ENCODE measurements at places on chromosomes 2 and 18.

GRCh38 chr2:170222298-170222697 lies 44.4 kb downstream of the MYO3B start:
- DNase-seq, result peak; percentile 11

DNA sequence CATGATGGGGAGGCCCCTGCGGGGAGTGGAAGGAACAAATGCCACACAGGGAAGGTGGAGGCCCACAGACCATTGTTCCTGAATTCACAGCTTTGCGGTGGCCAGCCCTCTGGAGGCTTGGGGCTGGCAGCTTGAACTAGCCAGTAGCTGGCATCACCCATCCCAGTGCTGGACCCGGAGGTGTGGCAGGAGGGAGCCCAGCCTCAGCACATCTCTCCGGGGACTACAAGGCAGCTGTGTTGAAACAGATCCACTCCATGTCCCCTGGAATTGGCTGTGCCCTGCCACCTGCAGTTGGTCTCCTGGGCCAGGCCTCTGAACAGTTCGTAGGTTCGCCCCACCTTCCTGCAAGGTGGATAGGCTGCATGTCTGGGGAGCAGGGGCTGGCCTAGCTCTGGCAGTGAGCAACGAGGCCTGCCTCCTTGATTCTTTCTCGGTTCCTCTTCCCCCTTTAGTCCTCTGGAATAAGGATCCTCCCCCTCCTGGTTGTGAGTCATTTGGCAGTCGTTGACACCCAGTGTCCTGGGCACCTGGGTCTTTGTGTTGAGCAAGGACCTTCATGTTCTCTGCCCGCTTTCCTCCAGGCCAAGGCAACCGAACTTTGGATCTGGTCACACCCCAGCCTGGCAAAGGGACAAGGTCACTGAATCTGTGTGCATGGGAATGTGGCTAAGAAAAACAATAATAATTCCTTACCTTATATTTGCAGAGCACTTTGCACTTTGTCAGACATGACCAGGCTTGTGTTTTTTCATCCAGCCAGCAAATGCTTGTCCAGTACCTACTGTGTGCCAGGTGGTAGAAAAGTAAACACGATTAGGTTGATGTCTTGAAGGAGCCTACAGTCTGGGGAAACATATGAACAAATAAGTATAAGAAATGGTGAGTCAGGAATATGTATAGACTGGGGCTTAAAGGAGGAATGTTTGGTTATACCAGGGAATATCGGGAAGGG lies 55.0 kb upstream of the MCFD2 start:
- DNase-seq, result peak; percentile 48

- DNase-seq, result no peak
Measured at GRCh38 chr2:112293636-112294401, 18.4 kb downstream of the ZC3H6 start.

DNA sequence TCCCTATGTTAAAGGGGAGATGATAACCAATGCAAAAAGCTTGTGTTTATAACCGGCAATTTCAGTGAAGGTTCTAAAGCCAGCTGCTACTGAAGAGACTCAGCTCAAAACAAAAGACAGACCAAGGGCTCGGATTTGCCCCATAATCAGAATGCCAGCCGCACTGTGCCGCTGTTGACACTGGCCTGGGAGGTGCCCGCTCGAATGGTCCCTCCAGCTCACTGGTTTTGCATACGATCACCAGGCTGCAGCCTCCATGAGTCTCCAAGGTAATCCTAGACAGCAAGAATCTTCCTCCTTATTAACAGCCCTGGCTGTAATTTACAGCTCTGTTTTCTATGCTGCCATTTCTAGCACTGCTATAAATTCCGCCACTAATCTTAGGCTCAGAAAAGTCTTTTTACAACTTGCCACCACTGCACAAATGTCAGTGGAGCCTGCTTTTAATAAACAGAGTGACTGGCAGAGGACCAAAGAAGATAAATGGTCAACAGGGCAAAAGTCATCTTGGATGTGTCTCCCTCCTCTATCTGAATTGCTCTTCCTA lies 155.7 kb upstream of the SH3BP4 start:
- no peak for DNase-seq

- DNase-seq, result no peak
Measured at GRCh38 chr2:128776461-128777195, 458.0 kb upstream of the HS6ST1 start.

GRCh38 chr2:9397201-9397600 lies 26.1 kb downstream of the ITGB1BP1 start:
- no peak for DNase-seq

GRCh38 chr2:144654523-144654922 lies 134.6 kb upstream of the ZEB2 start:
- DNase-seq, result no peak

GRCh38 chr2:143258126-143258892 lies 129.1 kb downstream of the ARHGAP15 start:
- DNase-seq, result no peak

GRCh38 chr2:133477616-133477990 lies 90.7 kb downstream of the NCKAP5 start:
- peak; percentile 14 for DNase-seq

- DNase-seq, result no peak
Measured at GRCh38 chr2:15786901-15787300, 153.4 kb upstream of the MYCN start.

- peak; percentile 91 for DNase-seq
Measured at GRCh38 chr2:37711308-37711731, 39.9 kb upstream of the CDC42EP3 start.

- DNase-seq, result peak; percentile 11
Measured at GRCh38 chr2:58896638-58897037, 655.5 kb upstream of the FANCL start.

GRCh38 chr2:141501752-141502151 lies 629.1 kb downstream of the LRP1B start:
- DNase-seq, result no peak

DNA sequence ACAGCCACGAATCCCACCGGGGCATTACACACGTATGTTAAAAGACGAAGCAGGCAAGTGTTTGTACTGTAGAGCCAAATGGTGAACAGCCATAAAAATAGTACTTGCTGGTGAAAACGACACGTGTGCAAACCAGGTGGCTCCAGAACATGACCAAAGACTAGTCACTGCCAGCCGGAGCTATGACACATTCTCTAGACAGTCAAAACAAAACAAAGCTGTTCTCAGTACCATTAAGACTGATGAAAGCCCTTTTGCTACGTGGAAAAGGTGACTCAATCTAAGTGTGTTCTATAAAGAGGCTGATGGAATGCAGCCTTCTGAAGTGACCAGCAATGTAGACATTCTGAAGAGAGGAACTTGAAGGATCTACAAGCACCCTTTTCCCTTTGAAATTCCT lies 367.7 kb upstream of the NETO1 start:
- peak; percentile 44 for DNase-seq

DNA sequence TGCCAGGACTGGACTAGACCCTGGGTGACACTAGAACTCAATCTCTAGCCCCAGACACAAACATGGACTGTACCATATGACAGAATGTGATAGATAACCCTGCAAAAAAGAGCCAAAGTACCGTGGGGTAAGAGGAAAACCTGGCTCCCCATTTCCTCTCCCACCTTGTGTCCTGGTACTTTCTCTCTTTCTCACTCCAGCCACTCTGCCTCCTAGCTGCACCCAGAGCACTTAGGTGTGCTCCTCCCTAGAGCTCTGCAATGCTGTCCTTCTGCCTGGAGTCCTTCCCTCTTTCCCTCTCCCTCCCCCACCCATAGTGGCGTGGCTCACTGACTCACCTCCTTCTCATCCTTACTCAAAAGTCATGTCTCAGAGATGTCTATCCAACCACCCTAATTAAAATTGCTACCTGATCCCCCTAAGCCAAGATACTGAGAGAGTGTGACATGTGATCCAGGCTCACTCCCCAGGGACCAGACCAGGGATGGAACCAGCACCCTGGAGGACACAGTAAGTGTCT lies 171.3 kb downstream of the LOXHD1 start:
- DNase-seq, result no peak

- DNase-seq, result no peak
Measured at GRCh38 chr2:85213404-85213803, 80.2 kb downstream of the TCF7L1 start.

DNA sequence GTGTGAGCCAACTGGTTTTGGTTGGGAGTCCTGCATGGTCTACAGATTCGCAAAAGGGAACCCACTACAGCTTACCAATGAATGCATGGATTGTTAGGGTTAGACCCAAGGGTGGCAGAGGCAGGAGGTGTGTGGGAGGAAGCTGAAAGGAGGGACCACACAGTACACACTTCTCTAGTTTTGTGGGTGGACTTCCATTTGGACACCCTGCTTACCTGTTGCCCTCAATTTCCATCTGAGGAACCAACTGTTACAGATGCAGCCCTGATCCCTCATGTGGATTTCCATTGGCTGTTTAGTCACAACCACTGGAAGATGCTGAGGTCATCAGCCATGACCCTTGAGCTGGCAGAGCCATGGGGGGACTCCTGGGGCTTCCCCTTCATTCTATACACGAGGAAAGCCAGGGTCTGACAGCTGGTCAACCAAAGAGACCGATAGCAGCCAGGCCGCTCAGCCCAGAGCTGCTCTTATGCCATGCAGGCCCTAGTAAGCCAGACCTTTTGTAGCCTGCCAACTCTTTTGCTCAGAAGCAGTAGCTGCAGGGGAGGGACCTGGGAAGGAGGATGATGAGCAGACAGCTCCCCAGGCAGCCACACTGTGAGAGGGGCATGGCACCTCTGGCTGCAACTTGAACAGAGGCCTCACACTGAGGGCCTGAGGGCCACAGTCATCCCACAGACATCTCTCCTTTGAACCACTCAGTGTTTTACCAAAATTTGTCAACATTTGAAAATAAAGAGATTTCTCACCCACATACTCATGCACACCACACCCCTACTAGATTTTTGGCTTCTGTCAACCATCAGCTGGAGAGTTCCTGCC lies 162.1 kb downstream of the SETBP1 start:
- DNase-seq, result no peak

DNA sequence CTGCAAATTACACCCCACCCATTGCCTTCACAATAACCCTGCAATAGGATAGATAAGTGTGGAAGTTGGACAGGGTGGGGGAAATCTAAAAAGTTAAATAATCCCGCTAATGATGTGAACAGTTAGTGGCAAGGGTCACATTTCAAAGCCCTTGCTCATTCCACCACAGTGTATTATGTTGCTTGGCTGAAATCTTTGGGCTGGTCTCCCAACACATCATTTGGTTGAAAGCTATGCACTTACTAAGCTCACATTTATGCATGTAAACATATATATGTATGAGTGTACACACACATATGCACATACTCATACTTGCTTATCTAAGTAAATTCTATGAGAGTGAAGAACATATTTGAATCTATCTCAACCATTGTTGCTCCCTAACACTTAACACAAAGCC lies 197.8 kb downstream of the RDH14 start:
- peak; percentile 29 for DNase-seq

DNA sequence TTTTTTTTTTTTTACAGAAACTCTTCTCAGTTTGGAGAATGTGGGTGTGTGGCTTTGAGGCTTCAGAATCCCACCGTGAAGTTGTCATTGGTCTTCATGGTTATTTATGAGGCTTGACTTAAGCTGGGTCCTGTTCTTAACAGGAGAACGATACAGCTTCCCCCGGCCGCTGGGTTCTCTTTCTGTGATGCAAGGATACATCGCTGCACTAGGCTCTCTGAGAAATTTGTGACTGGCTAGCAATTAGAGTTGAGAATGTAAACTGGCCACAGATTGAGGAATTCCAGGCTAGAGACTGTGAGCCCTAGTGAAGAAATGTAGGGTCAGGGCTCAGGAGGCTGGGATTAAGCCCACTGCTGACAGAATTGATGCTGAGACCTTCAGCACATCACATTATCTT lies 29.8 kb downstream of the MGAT5 start:
- no peak for DNase-seq

GRCh38 chr2:101740555-101740964 lies 43.1 kb downstream of the MAP4K4 start:
- no peak for DNase-seq

- no peak for DNase-seq
Measured at GRCh38 chr18:62457877-62458276, 64.9 kb upstream of the ZCCHC2 start.

DNA sequence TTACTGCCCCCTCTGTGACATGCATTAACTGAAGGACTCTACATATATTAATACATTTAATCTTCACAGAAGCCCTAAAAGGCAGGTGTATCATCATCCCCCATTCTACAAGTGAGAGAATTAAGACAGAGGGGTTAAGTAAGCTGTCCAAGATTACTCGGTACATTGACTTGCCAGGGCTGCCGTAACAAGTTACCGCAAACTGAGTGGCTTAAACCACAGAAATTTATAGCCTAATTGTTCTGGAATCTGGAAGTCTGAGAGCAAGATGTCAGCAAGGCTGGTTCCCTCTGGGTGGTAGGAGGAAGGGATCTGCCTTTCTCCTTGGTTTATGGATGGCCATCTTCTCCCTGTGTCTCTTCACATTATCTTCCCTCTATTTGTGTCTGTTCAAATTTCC lies 605.5 kb downstream of the EPHA4 start:
- no peak for DNase-seq

DNA sequence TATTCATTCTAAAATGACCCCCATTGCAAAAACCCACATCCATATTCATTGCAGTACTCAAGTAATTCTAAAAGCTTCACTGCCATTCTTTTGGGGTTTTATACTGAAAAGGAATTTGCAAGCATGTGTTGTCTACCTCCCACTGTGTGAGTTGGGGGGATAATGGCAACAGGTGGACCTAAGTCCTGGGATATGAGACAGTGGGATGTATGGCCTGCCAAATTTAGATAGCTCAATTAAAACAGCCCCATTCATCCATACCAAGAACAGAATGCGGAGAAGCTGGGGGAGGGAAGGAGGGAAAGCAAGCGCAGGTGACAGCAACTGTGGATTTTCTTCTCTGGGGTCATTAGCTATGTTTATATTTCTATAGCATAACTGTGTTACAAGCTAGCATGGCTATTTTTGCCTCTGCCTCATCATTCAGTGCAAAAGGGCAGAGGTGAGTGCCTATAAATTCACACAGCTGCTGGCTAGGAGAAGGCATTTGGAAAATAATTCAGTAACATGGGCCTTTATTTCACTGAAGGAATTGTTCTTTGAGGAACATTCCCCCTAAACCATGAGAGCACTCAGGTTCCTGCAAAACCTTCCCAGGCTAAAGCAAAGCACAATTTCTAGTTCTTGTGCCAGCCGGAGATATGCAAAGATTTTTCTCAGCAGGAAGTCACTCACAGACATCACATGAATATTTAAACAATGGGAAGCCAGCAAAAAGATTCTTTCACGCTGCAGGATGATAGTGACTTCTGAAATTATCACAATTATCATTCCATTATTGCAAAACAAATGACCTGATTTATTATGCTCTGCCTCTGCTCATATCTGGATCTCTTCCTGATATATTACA lies 393.9 kb upstream of the ACVR2A start:
- no peak for DNase-seq

- peak; percentile 60 for DNase-seq
Measured at GRCh38 chr2:225041207-225041850, 939 bp downstream of the DOCK10 start.

DNA sequence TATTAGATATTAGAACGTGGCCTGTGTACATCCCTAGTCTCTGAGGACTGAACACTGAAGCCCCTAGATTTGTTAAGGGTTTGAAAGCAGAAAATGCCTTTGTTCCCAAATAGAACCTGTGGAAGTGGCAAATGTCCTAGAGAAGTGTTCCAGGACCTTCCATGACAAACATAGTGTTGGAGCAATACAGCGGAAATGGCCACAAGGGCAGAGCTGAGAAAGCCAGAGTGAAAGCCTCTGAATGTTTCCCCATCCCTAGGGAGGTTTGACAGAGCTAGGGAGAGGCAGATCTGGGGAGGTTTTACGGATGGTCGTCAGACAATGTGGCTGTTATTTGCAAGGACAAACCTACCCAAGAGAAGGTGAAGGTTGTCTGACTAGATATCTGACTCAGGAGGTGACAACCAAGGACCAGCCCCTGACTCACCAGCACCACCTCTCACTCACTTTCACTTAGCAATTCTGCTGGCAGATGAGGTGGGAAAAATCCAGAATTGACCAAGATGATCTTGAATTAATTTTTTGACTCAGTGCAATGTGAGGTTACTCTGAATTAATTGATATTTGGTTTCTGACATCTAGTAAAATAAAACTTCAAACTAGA lies 24.1 kb downstream of the RBM43 start:
- peak; percentile 18 for DNase-seq
